ENCODE measurements at places on chromosomes 6 and 20.

GRCh38 chr20:60016406-60016805, 58.2 kb downstream of the CDH26 start:
- no peak for DNase-seq

- no peak for DNase-seq
Measured at GRCh38 chr6:156175971-156176421, 601.2 kb upstream of the ARID1B start.

DNA sequence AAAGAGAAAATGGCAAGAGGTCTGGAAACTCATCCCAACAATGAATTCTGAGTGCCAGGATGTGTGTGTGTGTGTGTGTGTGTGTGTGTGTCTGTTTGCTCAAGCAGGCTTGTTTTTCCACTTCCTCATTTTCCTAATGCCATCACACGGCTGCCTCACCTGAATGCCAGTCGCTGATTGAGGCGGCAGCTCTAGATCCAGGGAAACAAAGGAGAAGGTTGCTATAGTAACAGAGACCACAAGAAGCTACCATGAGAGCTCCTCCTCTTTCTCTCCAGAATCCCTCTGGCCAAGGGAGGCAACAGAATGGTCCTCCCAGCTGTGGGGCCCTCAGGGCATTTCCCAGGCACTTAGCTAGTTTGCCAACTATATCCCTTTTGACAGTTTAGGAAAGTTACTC, 241.1 kb upstream of the TSHZ2 start:
- no peak for DNase-seq

DNA sequence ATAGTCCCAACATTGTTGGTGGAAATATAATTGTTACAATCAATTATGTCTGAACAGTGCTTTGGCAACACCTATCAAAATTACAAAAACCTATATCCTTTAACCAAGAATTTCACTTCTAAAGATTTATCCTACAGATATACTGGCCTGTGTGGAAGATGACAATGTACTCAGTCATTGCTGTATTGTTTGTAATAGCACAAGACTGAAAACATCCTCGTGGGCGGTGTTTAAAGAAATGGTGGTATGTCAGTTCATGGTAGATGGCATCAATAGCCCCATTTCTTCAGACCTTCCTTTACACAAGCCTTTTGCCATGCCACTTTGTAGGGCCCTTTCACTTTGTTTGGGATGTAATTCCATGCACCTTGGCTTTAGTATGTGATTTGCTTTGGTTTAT, 9.8 kb upstream of the TPBG start:
- DNase-seq, result no peak

- DNase-seq, result peak; percentile 69
Measured at GRCh38 chr6:30722280-30723112, 2.3 kb downstream of the TUBB start.

DNA sequence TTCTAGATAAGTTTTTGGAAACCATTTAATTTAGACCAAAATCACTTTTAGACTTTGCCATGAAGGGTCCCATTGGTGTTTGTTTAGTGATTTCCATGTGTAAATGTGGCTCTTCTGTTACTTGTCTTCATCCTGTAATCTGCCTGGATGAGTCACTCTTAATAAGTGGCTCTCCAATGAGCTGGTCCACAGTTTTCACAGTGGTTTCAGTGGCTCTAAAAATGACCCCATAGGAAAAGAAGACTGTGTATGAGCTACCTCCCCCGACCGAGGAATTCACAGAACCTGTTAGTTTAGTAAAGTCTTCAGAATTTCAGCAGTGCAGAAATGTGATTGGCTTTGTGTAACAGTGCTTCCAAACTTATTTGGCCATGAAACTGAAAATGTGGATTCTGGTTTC, 492.0 kb upstream of the MARCKS start:
- DNase-seq, result no peak

- no peak for DNase-seq
Measured at GRCh38 chr6:122007339-122007738, 392.1 kb upstream of the HSF2 start.

DNA sequence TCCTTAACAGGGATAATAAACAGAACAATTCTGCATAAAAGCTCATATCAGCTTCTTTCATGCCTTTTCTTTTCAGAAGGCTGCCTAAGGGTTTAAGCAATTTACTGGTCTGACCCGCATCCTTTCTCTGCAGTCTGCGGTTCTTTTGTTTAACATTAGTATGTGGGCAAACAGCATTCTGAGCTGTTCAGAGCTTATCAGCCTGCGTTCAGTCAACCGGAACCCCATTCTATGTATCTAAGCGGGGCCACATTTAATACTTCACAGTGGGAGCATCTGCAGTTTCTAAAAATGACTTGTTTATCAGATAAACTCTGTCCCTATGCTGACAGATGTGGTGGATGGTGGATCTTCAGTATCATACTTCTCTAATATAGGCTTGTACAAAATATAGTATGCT, 758.9 kb upstream of the MMS22L start:
- DNase-seq, result no peak

- no peak for DNase-seq
Measured at GRCh38 chr6:52671676-52672075, 763 bp downstream of the TMEM14A start.

DNA sequence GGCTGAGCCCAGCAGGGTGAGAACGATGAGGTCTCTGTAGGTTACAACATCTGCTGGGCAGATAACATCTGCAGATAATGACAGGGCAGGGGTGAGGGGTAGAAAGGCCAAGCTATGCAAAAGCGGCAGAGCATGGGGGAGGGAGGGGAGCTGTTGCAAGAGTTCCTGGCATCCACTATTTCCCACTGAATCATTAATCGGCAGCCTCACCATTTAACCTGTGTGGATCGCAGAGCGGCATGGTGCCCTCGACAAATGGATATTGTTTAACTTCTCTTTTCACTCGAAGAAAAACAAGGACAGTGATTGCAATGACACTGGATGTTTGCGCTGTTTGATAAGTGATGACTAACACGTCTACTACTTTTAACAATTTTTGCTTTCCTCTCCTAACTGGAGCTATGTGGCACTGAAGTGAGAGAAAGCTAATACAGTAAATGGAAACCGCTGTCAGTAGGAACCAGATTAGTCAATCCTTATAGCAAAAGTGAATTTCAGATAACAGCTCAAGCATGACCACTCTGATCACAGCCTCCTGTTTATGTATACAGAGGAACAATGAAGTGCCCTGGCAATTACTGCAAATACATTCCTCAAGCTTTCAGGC, 381.5 kb downstream of the TFAP2A start:
- DNase-seq, result no peak

DNA sequence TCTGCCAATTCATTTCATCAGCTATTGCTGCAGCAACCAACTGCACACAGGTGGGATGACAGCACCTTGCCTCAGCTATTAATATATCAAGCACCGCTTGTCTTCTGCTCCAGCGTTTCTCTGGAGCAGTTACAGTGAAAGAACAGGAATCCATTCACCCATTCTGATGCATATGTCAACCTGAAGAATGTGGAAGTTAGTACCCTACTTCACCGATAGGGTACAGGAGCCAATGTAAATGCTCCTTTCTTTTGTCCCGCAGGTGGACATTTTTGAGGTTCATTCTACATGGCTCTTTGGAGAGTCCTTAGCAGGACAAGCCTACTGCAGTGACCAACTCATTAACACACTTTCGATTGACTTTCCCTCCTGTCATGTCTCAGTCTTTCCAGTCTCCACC, 139.9 kb upstream of the PRND start:
- DNase-seq, result no peak

DNA sequence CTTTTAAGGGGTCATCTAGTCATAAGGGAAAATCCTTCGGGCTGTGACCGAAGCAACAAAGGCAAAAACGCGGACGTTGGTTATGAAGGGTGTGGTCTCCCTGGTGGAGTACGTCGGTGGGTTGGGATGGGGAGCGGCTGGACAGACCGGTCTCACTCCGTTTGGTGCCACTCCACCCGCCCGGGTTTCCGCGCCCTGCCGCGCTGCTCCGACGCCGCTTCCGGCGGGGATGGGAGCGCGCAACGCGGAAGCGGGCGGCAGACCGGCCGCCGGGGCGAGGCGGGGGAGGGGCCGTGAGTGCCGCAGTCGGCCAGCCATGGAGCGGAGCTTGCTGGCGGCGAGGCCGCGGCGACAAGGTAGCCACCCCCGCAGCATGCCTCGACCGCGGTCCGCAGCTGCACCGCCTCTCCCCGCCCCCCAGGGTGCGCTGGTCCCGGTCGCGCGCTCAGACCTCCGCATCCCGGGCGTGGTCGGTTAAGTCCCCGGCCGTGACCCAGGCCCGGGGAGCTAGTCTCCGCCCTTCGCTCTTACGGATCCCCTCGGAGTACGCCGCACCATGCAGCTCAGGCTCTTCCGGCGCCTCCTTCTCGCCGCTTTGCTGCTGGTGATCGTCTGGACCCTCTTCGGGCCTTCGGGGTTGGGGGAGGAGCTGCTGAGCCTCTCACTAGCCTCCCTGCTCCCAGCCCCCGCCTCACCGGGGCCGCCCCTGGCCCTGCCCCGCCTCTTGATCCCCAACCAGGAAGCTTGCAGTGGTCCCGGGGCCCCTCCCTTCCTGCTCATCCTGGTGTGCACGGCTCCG, at the start of gene B3GALT4:
Gene B3GALT4, plus strand, starts transcription at position 260 of the 799 bp plus-strand sequence. Its CDS starts 297 bp downstream, at position 557.
- no peak for DNase-seq

DNA sequence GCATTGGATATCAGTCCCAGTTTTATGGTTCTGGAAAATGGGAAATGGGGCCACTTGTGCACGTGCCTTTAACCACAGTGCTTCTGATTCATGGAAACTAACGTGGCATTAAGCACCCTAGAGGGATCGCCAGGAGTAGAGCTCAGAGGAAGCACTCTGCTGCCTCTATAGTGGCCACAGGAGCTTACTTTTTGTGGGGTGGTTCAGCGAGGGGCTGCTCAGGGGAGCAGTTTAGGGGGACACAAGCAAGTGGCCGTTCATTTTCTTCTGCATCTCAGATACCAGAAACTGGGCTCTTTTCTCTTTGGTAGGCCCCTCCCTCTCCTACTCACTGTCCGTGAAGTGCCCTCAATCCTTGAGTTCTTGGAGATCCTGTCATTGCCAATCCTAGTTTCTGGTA, 28.5 kb downstream of the AGPAT4 start:
- no peak for DNase-seq

GRCh38 chr6:108142240-108142639, 23.6 kb upstream of the NR2E1 start:
- DNase-seq, result no peak

GRCh38 chr6:131331151-131331550, 195.9 kb downstream of the AKAP7 start:
- DNase-seq, result no peak

GRCh38 chr6:162123797-162124196, 603.8 kb downstream of the PRKN start:
- DNase-seq, result no peak

GRCh38 chr6:193773-194310, 98.4 kb upstream of the DUSP22 start:
- DNase-seq, result no peak

- DNase-seq, result no peak
Measured at GRCh38 chr20:21967481-21967880, 262.0 kb downstream of the PAX1 start.

DNA sequence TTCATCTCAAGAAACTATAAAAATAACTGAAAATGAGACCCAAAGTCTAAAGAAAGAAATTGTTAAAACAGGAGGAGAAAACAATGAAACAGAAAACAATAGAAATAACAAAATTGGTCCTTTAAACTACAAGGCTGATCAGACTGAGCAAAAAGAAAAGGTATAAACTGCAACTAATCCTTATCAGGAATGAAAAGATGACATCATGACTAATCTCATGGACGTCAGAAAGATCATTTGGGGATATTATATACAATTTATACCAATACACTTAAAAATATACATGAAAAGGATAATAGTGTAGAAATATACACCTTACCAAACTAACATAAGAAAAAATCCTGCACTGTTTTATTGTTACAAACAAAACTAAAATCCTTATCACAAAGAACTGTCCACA, 315.6 kb downstream of the TAF4 start:
- DNase-seq, result no peak

GRCh38 chr6:33335916-33336315, 18.4 kb upstream of the ZBTB22 start:
- no peak for DNase-seq

DNA sequence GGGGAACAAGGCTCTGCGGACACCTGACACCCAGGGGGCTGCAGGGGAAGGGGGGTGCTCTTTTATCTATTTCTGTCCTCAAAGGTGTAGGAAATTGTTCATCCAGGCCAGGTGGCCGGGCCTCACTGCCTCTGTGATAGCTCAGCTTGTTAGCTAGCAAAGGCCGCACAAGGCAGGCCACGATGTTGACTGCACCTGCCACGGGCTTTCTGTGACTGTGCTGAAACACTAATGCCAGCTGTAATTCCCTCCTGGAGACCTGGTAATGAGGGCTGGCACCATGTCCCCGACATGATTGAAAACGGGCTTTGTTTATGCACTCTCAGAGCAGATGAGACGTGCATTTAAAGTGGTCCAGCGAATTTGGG, 61.4 kb upstream of the APCDD1L start:
- DNase-seq, result no peak

GRCh38 chr6:29631209-29631810, 1.7 kb downstream of the GABBR1 start:
- DNase-seq, result no peak

GRCh38 chr6:38775870-38776269, 60.8 kb downstream of the DNAH8 start:
- no peak for DNase-seq

GRCh38 chr6:67594366-67594765, 1040.7 kb upstream of the ADGRB3 start:
- DNase-seq, result no peak

DNA sequence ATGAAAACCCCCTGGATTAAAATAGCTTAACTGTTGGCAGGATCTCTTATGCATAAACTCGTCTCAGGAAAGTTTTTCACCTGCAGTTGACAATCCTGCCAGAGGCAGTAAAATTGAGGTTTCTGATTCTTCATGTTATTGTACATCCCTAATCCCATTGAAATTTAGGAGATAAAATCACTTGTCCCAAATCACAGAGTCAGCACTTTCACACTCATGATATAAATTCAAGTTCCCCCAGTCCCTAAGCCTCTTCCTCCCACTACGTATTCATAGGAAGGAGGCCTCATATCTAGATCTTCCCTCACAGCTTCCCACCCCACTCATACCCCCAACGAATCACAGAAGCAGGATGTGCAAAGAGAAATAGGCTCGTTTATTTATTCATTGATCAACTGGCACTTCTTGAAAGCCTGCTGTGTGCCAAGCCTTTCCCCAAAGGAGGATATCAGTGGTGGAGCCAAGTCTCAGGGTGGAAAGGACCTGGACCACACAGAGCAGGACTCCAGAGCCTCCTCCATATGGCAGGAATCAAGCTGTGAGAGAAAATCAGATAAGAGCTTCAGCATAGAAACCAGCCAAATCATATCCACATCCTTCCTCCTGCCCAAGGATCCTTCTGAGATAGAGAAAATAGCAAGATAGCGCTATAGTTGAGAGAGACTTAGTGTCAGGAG, 2.3 kb downstream of the SLPI start:
- DNase-seq, result no peak

- DNase-seq, result no peak
Measured at GRCh38 chr20:37494796-37495195, 26.3 kb upstream of the NNAT start.

DNA sequence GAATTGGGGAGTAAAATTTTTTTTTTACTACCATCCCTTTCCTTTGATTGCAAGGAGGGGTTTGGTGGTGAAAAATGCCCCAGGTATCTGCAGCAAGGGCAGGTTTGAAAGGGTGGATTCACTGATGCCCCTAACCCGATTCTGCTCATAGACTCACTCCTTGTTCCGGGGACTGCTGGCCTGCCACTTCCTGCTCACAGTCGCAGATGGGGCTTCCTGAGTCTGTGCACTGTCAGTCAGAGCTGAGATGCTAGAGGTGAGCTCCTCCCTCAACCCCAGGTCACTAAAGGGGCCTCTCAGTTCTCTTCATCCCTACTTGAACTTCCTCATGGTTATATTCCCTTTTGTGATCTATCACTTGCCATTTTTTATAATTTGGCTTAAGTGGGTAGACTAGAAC, 357.9 kb downstream of the FARS2 start:
- no peak for DNase-seq

- no peak for DNase-seq
Measured at GRCh38 chr6:96532399-96532798, 10.8 kb downstream of the UFL1 start.

Data from stimulated activated CD4-positive, alpha-beta T cell treated with anti-CD3 and anti-CD28 coated beads, Interleukin-1b, Interleukin-23, amount 100 ng/mL, for 1 hour (primary cell).